ENCODE measurements at places on chromosomes 5 and 9. TPM values are rescaled to one million over a fixed set of nuclear protein-coding genes. Genes with fewer than 3 reads are reported as not detected.

- DNase-seq: no peak
Measured at GRCh38 chr5:32909207-32909606, 198.1 kb downstream of the NPR3 start.

NR4A3 gene
- total RNA-seq: 51.1 TPM

PCDHB2 gene
- not detected for total RNA-seq

TEX48 gene
- 0.56 TPM for total RNA-seq

CD274 gene
- 57.6 TPM for total RNA-seq

DNA sequence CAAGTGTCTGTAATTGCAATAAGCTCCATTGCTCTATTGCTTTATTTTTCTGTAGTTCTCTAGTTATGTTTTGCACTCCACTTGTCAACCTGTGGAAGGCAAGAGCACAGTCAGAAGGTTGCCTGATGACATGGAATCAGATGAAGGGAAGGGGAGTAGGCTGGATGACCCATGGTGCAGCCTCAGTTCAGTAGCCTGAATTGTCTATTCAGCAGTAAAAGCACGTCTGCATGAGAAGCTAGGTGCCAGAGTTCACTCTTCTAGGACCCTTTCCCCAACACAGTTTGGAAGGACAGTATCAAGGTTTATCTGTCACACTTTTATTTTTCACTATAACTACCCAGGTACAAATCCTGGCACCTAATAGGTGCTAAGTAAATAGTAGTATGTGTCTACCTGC lies 39.3 kb downstream of the SLC44A1 start:
- DNase-seq: no peak
